ENCODE measurements at places on chromosomes 11 and 22.

GRCh38 chr22:31945971-31946680 is 1.8 kb downstream of the YWHAH start:
- DNase-seq, result peak; percentile 49

DNA sequence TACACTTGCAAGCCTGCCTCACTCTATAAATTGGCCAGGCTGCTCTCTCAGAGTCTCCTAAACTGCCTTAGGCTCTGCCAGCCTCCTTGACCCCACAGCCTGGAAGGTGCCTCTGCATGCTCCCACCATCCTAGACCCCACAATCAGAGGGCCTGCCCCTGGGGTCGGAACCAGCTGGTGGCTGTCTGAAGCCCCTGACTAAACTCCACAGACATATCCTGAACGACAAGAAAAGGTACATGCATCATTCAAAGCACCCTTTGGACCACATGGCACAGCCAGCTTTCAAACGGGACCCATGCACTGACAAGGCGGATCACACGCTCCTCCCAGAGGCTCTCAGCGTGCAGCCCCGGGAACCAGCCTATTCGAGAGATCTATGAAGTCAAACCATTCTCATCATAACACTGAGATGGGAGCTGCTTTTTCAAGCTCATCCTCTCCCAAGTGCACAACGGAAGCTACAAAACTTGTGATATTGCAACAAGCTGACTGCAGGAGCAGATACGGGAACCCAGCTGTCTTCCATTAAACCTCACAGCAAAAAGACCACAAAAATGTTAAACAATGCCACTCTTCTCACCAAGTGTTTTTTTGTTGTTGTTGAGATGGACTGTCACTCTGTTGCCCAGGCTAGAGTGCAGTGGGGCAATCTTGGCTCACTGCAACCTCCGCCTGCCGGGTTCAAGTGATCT is 8.1 kb downstream of the SHANK2 start:
- DNase-seq, result no peak

- DNase-seq, result no peak
Measured at GRCh38 chr11:79925570-79925969, 484.7 kb upstream of the TENM4 start.

GRCh38 chr22:25833091-25833490 is 91.1 kb downstream of the MYO18B start:
- no peak for DNase-seq

DNA sequence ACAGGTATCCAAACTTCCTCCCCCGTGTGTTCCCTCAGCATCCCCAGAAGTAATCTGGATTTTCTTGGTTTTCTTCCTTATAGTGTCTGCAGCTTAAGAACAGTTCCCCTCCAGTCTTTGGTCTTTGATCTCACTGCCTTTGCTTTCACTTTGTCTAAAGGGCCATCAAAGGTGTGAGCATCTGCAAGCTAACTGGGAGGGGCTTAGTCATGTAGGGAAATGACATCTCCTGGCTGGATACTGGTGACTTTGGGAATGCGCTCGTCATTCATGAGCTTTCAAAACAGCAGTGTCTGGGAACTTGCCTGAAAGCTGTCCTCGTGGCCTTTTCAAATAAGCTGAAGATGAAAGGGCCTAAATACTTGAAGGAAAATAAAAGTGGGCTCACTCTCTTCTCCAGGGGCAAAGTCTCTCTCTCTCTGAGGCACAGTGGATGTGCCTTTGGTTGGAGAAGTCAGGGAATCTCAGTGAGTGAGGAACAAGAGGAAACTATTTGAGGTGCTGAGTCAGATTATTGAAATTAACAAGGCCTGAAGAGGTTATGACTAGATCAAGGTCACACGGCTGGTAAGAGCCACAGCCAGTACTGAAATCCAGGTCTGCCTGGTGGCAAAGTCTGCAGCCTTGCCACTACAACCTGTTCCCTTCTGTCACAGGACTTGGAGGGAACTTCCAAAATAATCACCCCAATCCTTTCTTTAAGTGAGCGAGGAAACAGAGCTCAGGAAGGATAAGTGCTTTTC is 45.6 kb upstream of the TENM4 start:
- no peak for DNase-seq

GRCh38 chr11:131668500-131669400 is 298.3 kb downstream of the NTM start:
- DNase-seq, result peak; percentile 44

DNA sequence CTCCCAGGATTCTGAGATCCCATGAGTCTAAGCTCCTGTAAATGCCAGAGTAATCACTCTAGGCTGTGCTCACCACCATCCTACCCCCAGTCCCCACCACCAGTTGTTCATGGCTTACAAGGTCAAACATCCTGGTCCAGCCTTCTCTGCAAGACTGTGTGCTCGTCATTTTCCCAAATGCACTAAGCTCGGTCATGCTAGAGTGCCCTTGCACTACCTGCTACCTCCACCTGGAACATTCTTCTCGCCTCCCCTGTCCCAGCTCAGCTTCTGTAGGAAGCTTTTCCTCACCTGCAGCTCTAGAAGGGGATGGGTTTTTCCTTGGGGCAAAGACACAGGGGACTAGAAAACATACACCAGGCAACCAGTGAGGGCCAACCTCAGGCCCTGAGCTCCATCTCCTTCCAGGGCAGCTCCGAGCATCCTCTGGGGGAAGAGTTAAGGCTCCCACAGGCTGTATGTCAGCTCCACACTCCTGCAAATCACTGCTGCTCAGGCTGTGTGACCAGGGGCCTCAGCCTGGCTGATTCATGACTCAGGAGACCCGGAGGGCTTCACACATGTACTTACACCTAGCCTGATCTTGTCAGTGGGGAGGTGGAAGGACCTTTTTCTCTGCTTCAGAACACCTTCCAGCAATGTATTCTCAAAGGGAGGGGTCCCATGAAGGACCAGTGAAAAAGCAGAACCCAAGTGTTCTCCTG is 37.2 kb upstream of the CSNK2A3 start:
- DNase-seq, result no peak

DNA sequence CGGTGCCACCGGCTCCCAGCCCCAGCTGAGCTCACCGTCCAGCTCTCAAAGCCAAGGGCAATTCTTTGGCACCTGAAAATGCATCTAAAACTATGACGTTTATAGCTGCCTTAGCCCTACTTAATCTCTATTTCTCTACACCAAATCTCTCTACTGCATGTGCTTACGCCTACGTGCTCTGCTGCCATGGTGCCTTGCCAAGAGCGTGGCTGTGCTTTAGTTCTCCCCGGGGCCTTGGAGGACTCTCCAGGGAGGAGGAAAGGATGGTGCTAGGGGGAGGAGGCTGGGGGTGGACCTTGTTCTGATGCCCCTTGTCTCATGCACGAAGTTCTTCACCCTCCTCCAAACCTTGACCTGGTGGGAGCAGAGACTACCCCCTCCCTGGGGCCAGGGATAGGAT is 9.0 kb upstream of the BID start:
- no peak for DNase-seq

DNA sequence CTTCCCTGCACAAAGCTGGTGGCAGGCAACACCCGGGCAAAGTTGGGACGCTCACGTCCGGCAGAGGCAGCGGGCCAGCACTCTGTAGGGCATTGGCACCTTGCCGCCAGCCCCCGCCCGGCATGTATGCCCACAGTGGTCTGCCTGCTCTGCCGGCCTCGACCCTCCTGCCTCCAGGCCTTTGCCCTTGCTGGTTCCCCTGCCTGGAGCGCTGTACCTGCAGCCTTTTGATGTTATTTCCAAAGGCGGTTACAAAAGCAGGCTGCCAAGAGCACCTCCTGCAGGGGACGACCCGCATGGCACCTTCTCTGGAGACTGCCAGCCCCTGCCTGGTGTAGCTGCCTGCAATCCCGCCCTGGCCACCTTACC is 56.5 kb upstream of the SHISAL1 start:
- DNase-seq, result no peak

- no peak for DNase-seq
Measured at GRCh38 chr11:101453682-101454081, 130.1 kb downstream of the TRPC6 start.

DNA sequence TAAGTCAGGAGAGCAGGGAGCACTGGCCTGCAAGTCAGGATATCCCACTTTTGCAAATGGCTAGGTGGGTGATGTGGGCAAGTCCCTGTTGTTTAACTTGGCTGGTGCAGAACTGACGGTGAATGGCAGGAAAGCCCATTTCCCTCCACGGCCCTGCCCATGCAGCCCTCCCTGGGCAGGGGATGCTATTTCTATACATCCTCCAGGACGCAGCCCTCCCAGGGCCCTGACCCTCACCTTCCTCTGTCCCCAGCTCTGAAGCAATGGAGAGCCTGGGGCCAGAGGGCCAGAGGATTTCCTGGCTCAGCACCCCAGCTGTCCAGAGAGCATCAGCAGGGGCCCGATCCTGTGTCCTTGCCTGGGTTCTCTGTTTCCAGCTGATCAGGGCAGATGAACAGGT is 91.3 kb downstream of the TSPAN18 start:
- DNase-seq, result no peak

DNA sequence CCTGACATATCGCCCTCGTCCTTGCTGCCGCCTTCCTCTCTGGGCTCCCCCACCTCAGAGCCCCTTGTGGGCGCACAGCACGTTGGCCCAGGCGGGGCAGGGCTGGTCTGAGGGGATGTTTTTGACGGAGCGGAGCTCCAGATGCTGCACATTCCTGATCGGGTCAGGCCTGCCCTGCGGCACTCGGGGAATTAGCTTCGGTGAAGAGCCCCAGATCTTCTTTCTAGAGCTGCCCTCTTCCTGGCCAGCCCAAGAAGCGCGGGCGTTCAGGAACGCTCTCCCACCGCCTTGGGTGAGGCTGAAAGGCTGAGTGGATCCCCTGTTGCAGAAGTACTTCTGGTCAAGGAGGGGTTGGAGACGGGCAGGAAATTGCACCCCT is 12.1 kb downstream of the YPEL4 start:
- DNase-seq, result no peak

DNA sequence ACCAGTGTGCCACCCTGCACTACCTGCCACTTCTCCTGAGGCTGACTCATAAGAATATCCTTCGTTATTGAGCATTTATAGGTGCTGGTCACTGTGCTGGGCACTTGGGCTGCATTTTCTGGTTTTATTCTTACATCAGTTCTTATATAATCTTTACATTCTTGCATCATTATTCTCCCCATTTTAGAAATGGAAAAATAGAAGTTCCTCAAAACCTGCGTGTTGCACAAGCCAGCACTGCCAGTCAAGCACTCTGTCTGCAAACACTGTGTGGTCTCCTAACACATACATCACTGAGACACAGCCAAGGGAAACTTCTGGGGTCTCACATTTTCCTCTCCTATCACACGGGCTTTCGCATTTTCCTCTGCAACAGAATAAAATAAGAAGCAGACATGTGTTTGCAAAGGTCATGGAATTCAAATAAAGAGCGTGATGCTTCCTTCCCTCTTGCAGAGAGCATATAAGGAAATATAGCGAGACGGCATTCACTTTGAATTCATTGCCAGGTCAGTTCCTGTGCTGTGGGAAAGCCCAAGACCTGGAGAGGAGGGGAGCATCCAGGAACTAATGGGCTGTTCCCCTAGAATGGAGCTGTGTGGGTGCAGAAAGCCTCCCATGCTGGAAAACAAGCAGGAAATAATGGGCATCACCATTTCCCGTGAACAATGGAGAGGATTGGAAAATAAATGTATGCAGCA is 73.9 kb upstream of the SEZ6L start:
- no peak for DNase-seq

GRCh38 chr11:79097246-79097875 is 343.5 kb downstream of the TENM4 start:
- no peak for DNase-seq

DNA sequence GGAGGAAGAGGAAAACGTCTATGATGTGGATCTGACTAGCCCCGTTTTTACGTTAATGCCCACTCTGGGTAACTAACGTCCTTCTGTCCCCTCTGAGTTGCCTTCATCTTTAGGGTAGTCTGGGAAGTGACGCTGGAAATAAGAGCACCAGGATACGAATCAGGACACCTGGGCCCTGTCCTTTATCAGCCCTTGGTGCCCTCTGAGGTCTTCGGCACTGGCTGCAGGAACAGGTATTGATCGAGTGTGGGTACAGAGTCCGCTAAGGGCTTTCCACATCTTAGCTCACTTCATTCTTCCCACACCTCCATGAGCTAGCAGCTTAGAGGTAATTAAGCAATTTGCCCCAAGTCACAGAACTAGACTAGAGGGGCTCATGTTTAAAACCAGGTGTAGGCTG is 223.8 kb downstream of the DBX1 start:
- DNase-seq, result no peak

- no peak for DNase-seq
Measured at GRCh38 chr11:63380130-63380529, 10.5 kb downstream of the SLC22A9 start.

DNA sequence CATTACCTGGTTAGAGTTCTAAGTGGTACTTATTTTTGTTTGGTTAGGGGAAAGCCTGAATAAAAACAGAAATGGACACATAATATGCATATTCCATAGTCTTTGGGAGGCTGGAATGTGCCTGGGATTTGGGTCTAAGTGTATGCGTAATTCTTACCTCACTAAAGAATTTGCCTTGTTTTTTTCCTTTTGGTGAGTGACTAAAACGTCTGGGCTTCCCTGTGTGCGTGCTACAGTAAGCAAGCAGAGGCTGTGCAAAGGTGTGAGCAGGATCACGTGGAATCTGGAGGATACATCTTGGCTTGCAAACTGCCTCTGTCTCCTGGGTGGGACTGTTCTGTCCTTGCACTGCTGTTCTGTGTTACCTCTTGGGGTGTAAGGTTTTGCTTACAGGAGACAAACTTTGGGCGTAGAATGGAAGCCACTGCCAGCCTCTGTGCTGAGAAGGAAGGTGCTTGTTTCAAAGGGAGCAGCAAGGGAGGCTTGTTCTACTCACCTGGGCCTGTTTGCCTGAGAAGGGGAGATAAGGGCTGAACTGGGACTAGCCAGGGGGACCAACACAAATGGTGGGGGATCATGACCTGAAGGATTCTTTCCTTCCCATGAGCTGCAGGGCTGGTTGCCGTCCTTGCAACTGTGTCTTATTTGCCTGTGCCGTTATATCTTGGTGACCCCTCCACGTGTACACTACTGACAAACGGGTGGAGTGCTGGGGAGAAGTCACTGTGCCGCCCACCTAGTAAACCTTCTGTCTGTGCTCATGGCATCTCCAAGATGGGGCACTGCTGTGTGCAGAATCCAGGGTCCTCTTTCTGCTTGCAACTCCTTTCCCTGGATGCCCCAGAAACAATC is 4.5 kb downstream of the NEAT1 start:
- no peak for DNase-seq

DNA sequence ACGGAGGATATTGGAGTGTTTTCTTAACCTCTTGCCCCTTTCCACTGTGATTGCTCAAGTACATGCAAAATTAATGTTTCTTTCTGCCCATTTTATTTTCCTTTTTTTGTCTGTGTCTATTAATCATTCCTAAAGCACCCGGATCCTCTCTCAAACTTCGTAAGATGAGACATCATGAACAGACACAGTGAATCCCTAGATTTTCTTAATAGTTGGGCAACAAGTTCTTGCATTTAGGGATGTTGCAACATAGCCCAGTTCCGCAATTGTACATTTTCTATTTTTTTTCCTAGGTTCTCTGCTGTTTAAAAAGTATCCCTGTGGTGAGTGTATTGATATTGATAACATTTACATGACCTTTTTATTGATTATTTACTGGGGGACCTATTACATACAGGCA is 2.9 kb downstream of the FAM111A start:
- no peak for DNase-seq

- no peak for DNase-seq
Measured at GRCh38 chr11:132064987-132065620, 694.7 kb downstream of the NTM start.

- no peak for DNase-seq
Measured at GRCh38 chr11:109511598-109511997, 89.6 kb downstream of the C11orf87 start.

GRCh38 chr11:66987158-66987620 is 12.1 kb downstream of the C11orf86 start:
- DNase-seq, result peak; percentile 94

Data from NCI-H524 (cell line).